Activated naive CD8-positive, alpha-beta T cell treated with anti-CD3 and anti-CD28 coated beads, Interleukin-2, amount 10 ng/mL, durations not matched to agents 7 days and 5 days (primary cell): ENCODE measurements at places on chromosomes 1 and 21. TPM values are rescaled to one million over a fixed set of nuclear protein-coding genes. Genes with fewer than 3 reads are reported as not detected.
A peak's percentile ranks its signal among the peaks of the same experiment; 100 is the strongest.

GRCh38 chr1:5329068-5329739, 663.0 kb downstream of the NPHP4 start:
- no peak for DNase-seq

- DNase-seq: no peak
Observed at GRCh38 chr1:45297666-45298356, 28.9 kb upstream of the HPDL start.

GRCh38 chr1:17667641-17668040, 87.5 kb upstream of the ACTL8 start:
- no peak for DNase-seq

DNA sequence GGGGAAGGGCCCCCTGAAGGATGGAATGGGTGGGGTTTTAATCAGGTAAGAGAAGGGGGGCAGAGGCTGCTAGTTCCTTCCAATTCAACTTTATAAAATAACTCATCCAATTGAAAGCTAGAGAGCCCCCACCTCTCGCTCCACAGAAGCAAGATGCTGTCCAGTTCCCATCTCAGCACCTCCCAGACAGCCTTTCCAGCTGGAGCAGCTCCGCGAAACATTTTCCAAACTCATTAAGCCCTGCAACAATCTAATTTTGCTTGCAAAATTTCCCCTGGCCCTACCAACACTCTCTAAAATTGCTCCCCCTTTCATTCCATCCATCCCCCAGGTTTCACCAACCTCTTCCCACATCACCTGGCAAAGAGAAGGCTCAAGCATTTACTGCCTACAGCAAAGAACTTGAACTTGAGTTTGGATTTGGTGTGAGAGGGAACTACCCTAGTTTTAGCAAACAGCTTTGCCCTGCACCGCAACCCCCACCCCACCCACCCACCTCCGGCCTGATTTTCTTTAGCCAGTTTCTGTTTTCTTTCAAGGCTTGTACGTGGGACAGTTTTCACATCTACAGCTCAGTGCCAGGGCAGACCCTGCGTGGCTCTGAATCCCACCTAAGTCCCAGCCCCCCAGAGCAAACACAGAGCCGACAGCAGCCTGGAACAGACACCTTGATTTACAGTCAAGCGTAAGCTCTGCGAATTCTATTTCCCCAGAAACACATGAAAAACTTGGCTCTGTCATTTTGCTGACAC, 46.7 kb downstream of the SYF2 start:
- no peak for DNase-seq

- DNase-seq: peak; percentile 70
Observed at GRCh38 chr1:169427081-169427641, at the start of gene CCDC181. Gene CCDC181, minus strand, starts transcription at chr1:169427474. Its CDS starts 2,547 bp downstream, at chr1:169424927.

DNA sequence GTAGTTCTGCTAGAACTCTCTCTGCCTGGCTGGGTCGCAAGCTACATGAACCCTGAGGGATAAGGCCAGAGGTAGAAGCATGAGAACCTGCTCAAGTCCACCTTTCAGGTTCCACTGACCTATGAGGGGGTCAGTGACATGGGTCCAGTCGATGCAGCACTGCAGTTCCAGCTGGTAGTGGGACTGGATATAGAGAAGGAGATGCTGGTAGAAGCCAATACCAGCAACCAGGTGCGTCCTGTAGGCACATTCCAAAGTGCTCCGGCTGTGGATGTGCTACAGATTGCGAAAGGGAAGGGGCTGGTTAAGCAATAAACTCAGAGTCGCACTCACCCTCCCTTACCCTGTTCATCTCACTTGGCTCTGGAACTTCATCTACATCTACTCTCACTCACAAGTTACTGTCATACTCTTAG, 5.7 kb downstream of the SMG5 start:
- DNase-seq: no peak

GRCh38 chr1:217453816-217454215, 177.1 kb downstream of the GPATCH2 start:
- no peak for DNase-seq

DNA sequence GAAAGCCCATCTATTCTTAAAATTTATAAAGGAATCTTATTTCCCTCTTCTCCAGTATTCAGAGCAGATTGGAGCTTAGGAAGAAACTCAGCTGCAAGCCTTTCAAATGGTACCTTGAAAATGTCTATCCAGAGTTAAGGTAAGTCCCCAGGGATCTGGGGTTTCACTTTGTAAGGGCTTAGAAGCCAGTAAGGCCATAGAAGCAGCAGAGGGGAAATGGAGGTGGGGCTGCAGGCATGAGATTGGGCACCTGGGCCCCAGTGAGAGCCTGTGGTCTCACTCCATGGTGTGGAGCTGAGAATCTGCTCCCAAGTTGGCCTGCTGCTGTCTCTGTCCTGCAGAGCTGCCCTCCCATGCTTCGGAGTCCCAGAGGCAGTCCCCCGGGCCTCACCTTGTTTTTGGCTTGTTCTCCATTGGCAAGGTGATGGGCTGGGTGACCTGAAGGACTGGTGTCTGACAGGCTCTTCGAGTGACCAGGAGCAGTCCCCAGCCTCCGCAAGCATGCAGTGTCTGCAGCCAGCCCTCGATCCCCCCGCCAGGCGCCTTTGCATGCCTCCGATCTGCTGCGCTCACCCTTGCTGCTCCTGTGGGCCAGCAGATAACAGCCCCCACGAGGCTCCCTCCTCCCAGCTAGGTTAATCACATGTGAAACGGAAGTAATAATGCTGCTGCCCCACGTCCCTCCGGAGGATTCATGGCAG, 163.1 kb downstream of the PGBD5 start:
- no peak for DNase-seq

PDPN gene
- total RNA-seq: not detected

KLF18 gene
- not detected for total RNA-seq

ANKRD35 gene
- total RNA-seq: 0.40 TPM
